Natural killer cell treated with Interleukin-12 subunit alpha and Interleukin-12 subunit beta and Interleukin-15 and Interleukin-18, amount 100 ng/mL, for 72 hours (primary cell): ENCODE measurements at places on chromosomes 7 and 10. TPM values are rescaled to one million over a fixed set of nuclear protein-coding genes. Genes with fewer than 3 reads are reported as not detected.

The PLCE1 gene
- total RNA-seq = 0.06 TPM

The NDUFA5 gene
- total RNA-seq = 35.9 TPM

The HTR5A gene
- total RNA-seq = not detected

The FKBP6 gene
- not detected for total RNA-seq

The PNLIPRP2 gene
- total RNA-seq = not detected
